ENCODE measurements at places on chromosomes 6 and 20. TPM values are rescaled to one million over a fixed set of nuclear protein-coding genes. Genes with fewer than 3 reads are reported as not detected.
A peak's percentile ranks its signal among the peaks of the same experiment; 100 is the strongest.

The SNAI1 gene
- 0.33 TPM for total RNA-seq

GRCh38 chr6:130223508-130223907, 757 bp upstream of the SAMD3 start:
- DNase-seq: no peak

The SGK1 gene
- 48.0 TPM for total RNA-seq

The GHRH gene
- not detected for total RNA-seq

DNA sequence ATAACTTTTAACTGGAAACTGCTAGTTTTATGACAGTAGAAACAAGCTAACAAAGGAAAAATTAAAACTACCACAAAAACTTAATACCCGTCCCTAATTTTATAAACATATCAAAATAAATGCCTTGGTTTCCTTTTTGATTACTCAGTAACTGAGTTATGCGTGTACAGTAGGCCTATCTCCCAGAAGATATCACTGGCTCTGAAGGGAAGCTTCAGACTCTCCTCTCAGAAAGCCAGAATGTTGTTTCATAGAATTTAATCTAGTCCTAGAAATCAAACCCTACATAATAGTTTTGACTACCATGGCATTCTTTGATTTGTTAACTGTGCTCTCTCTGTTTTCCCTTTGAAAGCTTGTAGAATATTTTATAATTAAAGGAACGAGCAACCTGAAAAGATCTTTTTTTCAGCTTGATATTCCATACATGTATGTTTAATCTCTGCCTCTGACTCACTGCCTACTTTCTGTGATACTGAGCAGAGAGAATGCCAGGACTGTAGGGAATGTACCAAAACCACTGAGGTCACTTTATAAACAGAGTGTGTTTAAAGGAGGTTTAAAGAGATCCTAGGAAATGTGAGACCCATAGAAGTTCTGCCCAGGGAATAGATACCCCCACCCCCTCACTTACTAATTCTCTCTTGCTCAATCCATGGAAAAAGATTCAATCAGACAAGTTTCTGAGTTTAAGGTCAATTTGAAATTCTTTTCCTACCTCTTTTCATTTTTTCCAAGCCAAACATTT, 311.5 kb downstream of the HDGFL1 start:
- no peak for DNase-seq

DNA sequence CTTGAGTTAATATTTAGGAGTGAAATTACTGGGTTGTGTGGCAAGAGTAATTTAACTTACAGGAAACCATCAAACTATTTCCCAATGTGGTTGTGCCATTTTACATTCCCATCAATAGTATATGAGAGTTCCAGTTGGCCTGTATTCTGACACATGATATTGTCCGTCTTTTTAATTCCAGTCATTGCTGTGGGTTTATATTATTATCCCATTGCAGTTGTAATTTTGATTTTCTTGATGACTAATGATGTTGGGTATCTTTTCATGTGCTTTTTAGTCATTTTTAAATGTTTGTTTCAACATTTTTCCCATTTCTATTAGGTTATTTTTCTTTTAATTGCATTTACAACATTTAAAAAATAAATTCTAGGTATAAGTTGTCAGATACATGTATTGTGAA, 614.0 kb downstream of the UTRN start:
- DNase-seq: no peak

DNA sequence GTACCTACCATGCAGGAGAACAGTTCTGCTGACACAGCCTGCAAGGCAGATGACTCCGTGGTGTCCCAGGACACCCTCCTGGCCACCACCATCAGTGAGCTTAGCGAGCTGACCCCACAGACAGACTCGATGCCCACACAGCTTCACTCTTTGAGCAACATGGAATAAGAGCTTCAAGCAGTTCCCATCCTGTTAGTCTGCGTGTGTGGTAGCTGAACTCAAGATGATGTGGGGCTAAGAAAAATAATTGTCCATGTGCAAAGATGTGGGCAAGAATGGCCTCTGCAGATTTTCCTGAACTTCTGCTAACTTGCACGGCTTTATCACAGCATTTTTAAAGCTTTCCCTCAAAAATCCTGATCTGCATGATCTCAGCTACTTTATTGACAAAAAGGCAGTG, 8.3 kb downstream of the GZF1 start:
- DNase-seq: no peak

- DNase-seq: no peak
These were observed 152.3 kb upstream of the OLIG3 start for GRCh38 chr6:137646484-137646883.

DNA sequence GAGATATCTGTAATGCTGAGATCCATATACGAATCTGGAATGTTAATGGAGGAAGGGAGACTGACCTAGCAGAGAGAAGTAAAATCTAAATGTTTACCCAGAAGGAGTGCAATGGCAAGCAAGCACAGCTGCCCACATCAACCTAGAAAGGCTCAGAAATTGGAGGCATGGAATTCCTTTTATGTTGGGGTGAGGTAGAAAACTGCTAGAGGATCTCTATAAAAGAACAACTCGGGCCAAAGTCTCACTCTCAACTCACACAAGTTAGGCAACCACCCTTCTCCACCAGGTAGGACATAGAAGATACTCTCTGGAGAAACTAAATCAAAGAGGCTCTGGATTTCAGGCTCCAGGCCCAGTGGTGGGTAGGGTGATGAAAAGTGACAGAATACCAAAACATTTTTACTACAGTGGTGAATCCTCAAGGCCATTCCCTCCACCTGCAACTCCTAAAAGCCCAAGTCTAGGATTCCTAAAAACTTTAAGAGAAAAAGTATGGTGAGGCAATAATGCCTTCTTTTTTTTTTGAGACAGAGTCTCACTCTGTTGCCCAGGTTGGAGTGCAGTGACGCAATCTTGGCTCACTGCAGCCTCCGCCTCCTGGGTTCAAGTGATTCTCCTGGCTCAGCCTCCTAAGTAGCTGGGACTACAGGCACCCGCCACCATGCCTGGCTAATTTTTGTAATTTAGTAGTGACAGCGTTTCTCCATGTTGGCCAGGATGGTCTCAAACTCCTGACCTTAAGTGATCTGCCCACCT, 9.5 kb upstream of the ADGRG6 start:
- DNase-seq: no peak

The MICAL1 gene
- 45.7 TPM for total RNA-seq

GRCh38 chr20:58603721-58604120, 47.4 kb upstream of the STX16 start:
- DNase-seq: no peak

GRCh38 chr20:5827098-5827853, 77.1 kb downstream of the SHLD1 start:
- DNase-seq: no peak

DNA sequence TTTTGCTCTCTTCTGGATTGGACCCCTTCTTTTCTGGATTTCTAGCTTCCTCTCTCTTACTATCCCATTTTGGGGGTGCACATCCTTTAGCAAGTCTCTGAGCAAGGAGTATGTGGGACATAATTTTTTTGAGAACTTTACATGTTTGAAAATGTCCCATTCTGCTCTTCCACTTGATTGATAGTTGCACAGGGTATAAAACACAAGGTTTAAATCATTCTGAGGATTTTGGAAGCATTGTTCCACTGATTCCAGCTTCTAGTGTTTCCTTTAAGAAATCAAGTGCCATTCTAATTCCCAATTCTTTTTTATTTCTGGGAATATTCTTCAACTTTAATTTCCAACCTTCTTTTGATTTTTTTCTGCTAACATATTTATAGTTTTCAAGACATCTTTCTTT, 60.7 kb downstream of the APCDD1L start:
- DNase-seq: no peak

DNA sequence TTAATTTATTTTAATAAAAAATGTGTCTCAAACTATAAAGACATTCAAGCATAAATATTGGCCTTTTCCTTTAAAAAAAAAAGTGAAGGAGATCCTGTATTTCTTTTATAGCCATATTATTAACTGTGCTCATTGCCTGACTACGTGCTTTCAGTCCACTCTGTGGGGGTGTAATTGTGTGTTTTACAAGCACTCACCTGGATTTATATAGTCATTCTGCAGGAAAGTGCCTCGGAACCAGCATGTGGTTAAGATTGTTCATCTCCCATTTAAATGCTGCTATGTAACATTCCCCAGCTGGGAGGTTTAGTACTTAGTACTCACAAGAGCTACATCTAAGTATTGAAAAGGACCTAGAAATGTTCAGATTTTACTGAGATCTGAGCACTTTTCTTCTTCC, 47.9 kb upstream of the SLC22A16 start:
- no peak for DNase-seq

DNA sequence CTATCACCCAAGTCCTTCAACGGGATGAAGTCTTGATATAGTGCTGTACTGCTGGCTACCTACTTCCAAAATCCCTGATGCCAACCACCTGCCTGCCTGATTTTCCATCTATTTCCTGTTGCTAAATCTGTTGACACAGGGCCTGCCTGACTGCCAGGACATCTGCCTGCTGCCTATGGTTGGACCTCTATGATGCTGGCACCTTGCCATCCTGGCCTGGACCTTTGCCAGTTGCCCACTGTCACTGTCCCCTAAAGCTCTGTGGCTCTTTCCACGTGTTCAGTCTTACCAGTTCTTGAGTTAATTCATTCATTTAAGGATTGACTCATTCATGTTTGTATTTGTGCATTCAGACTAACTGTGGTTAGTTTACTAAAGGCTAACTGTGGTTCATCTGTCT, 9.2 kb upstream of the RGS17 start:
- DNase-seq: no peak

- no peak for DNase-seq
These were observed 237.8 kb downstream of the SYNE1 start for GRCh38 chr6:152399399-152399798.

- DNase-seq: no peak
These were observed 88.1 kb upstream of the IYD start for GRCh38 chr6:150280703-150281102.

DNA sequence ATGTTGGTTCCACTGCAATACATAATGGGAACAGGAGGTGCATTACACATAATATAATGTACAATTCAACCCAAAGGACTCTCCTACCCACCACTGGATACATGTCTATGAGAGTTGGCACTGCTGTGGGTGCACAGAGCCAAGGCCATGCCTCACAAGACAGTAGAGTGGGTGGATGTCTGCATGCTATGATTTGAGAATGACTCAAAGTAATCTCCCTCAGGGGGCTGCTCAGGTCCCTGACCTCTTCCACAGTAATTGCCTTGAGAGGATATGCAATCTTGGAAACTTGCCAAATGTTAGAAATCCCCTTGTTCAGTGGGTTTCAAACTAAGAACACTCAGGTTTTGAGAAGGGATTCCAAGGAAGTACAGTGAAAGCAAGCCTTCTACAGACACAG, 79.0 kb downstream of the ANKEF1 start:
- no peak for DNase-seq

DNA sequence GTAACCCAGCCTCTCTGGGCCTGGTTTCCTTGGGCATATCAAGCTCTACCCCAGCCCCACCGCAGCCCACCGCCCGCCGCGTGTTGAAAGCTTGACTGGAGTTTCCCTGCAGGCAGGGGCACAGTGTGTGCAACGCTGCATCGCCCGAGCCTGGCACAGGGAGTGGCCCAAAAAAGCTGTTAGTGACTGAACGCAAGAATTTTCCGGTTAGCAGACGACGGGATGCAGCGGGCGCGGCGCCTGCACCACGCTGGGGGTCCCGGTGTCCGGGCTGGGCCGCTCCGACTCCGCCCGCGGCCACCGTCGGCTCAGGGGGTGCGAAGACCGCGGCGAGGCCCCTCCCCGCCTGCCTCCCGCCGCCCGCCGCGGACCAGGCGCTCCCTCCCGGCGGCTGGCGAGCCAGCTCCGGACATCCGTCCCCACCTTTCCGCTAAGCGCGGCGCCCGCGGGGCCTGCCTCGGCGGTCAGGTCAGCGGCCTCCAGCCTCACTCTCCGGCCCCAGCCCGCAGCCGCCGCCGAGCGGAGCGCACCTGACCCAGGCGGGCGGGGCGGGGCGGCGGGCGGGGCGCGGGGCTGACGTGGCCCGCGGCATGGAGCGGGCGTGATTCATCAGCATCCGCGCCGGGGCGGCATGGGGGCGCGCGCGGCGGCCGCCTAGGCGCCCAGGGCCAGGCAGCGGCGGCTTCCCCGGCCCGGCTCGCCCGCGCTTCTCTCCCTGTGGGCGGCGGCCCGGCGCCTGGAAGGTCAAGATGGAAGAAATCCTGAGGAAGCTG, at the start of gene ARFGEF3:
Gene ARFGEF3 (plus strand): TSS at position 602 of the 773 bp plus-strand sequence. CDS start 148 bp downstream, at position 750.
- peak; percentile 66 for DNase-seq

GRCh38 chr6:113960795-113961194, 10.2 kb downstream of the HDAC2 start:
- DNase-seq: no peak

GRCh38 chr6:3633711-3634110, 117.8 kb downstream of the PXDC1 start:
- no peak for DNase-seq

The ANKRD66 gene
- total RNA-seq: not detected

- no peak for DNase-seq
These were observed 79.5 kb upstream of the ATXN1 start for GRCh38 chr6:16840725-16841124.

The SMLR1 gene
- not detected for total RNA-seq
